ENCODE measurements at places on chromosomes 3 and 15.

DNA sequence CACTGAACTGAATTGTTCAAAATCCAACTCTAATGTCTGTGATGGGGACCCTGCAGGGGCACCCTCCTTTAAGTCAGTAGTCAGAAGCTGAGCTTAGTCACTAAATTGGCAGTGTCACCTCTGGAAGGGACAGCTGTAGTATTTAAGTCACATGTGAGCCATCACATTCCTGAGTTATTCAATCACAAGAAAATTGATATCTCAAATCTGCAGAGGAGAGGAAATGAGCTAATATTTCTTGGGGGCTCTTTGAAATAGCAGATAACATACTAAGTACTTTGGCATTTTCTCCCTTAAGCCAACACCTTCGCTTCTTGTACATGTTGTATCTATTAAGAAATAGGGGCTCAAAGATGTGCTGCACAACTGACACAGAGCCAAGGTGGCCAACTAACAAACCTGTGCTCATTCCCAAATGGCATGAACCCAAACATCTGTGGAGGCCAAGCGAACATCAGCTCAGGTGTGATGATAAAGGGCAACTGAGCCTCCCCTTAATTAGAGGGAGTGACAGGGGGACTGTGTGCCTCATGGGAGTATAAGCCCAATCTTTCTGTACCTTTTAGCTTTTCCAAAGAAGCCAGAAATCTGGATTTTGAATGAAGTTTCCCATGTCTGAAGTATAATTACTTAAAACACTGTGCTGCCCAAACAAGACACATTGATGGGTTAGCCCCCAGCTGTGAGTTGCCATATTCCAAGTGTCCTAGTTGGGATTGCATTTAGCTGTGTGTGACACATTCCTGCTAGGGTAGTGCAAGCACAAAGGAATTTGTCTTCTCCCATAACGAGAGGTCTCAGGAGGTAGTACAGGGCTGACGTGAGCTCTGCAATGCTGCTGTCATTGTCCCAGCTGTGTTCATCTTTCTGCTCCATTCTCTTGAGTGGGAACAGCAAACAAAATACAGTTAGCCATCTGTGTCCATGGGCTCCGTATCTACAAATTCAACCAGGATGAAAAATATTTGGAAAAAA lies 63.3 kb downstream of the ABHD5 start:
- DNase-seq: peak; percentile 55

DNA sequence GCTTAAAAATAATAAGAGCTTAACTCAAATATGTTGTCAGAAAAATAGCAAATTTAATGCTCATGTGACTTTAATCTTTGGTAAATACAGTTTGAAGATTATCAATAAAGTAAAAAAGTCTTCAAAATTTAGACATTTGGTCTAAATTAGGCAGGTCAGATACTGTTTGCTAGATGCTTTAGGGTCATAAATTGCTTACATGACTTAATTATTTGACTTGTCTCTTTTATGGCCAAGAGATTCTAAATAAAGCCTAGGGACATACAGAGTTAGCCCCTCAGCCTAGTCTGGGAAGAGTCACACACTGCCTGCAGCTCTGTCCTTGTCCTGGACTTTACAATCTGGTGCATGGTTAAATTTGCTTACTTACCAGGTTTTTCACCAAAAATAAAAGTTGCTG lies 198.3 kb upstream of the LRRFIP2 start:
- DNase-seq: no peak

DNA sequence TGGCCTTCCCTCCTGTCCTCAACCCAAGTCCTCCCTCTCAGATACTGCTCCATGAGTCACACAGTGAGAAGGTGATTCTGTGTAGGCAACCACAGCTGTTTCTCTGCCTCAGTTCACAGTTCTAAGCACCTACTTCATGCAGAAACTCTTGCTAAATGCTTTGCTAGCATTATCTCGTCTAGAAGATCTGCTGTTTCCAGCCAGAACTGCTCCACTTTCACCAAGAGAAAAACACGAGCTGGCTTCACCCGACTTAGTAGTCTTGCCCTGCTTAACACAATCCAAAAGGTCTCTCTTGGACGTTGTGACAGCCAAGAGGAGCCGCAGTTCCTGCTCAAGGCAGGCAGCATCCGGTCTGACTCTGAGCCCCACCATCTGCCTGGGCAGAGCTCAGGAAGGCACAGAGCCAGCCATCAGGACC lies 272.1 kb downstream of the UACA start:
- no peak for DNase-seq

DNA sequence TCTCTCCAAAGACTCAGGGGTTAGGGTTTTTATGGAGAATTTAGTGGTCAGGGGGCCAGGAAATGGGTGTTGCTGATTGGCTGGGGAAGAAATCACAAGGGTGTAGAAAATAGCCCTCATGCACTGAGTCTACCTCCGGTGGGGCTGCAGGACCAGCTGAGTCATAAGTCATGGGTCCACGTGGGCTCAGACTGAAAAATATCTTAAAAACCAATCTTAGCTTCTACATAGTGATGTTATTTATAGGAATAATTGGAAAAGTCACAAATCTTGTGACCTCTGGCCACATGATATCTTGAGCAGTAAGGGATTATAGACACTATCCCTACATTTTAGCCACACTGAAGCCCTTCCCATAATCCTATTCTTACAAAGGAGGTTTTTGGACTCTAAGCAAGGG lies 224.0 kb downstream of the DPH6 start:
- DNase-seq: no peak

DNA sequence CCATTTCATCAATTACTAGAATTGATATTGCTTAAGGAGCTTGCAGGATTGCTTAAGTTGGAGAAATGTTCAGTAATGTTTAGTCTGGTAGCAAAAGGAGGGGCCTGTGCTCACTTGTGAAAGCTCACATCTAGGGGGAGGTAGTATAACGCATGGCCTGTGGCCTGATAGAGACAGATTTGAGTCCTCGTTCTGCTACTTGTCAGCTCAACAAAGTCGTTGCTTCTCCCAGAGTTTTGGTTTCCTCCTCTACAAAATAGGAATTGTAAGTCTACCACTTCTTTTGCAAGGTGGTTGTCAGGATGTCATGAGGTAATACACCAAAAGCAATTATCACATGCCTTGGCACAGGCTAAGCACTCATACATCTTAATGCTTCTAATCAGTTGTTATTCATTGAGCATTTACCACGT lies 1.3 kb downstream of the ST3GAL6 start:
- no peak for DNase-seq

- DNase-seq: peak; percentile 18
Measured at GRCh38 chr15:33293713-33294334, 16.9 kb upstream of the RYR3 start.

GRCh38 chr3:135238871-135239614 lies 444.0 kb downstream of the EPHB1 start:
- DNase-seq: no peak

GRCh38 chr15:78360367-78360801 lies 20.2 kb downstream of the CRABP1 start:
- peak; percentile 31 for DNase-seq

DNA sequence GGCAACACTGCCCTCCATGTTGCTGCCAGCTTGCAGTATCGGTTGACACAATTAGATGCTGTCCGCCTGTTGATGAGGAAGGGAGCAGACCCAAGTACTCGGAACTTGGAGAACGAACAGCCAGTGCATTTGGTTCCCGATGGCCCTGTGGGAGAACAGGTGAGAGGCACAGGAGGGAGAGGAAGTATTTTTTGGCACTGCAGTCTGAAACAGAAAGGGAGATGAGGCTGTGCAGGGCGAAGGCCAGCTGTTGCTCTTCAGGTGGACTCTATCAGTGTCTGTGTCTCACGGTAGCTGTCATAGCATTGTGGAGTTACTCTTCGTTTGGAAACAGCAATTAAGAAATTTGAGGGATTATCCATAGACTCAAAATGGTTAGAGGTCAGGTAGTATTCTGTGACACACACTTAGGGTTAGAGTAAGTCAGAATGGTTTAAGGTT lies 8.0 kb downstream of the NFKBIZ start:
- DNase-seq: no peak

- DNase-seq: no peak
Measured at GRCh38 chr15:37574985-37575384, 359.5 kb upstream of the TMCO5A start.

DNA sequence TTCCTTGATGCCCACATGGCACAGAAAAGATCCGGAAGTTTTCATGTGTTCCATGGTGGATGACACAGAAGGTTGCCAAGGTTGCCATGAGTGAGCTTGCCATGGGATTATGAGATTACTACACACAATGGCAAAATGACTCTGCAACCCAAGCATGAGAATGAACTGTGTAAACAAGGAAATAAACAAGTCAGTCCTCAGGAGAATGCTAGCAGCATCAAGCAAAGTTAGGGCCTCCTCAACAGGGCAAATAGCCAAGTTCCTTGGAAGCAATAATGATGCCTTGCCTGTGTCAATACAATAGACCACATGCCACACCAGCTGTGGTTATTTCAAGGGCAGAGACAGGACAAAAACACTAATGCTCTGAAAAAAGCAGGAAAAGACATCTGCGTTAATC lies 41.8 kb downstream of the AQR start:
- no peak for DNase-seq

GRCh38 chr15:33126559-33127290 lies 67.8 kb downstream of the FMN1 start:
- peak; percentile 96 for DNase-seq

GRCh38 chr3:33089515-33089914 lies 7.4 kb downstream of the GLB1 start:
- no peak for DNase-seq

GRCh38 chr3:143482106-143483088 lies 362.8 kb downstream of the CHST2 start:
- peak; percentile 42 for DNase-seq

DNA sequence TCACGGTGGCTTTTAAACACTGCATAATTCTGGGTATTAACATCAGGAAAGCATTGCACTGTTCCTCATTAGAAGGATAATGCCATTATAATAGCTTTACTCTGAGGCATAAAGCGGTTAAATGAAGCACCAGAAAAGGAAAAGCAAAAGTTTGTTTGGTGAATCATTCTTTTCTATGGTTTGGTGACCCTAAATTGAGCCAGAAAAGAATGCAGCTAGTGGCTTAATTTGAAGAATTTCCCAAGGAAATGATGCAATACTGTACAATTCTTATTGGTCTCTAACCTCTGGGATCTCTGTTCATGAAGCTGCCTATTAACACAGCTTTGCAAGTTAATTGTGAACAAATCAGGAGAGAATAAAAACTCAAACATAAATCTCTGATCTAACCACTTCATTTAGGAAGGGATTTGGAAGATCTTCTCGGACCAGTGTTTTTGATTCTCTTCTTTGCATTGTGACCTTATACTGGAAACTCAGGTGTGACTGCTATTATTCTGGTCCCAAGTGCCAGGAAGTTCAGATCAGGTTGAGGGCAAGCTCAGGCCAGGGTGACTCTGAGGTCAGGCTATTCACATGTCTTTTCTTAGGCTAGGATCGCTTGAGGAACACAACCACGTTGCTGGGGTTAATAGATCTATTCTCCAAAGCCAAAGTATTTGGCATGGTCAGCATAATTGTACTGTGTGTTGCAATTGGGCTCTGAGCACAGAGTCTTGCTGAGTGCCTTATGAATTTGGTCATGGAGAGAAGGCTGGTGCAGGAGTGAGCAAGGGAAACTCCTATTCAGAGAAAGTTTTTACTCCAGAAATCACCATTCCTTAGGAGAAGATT lies 11.3 kb upstream of the DLG1 start:
- peak; percentile 97 for DNase-seq

- DNase-seq: no peak
Measured at GRCh38 chr15:68409736-68410370, 22.1 kb downstream of the ITGA11 start.

DNA sequence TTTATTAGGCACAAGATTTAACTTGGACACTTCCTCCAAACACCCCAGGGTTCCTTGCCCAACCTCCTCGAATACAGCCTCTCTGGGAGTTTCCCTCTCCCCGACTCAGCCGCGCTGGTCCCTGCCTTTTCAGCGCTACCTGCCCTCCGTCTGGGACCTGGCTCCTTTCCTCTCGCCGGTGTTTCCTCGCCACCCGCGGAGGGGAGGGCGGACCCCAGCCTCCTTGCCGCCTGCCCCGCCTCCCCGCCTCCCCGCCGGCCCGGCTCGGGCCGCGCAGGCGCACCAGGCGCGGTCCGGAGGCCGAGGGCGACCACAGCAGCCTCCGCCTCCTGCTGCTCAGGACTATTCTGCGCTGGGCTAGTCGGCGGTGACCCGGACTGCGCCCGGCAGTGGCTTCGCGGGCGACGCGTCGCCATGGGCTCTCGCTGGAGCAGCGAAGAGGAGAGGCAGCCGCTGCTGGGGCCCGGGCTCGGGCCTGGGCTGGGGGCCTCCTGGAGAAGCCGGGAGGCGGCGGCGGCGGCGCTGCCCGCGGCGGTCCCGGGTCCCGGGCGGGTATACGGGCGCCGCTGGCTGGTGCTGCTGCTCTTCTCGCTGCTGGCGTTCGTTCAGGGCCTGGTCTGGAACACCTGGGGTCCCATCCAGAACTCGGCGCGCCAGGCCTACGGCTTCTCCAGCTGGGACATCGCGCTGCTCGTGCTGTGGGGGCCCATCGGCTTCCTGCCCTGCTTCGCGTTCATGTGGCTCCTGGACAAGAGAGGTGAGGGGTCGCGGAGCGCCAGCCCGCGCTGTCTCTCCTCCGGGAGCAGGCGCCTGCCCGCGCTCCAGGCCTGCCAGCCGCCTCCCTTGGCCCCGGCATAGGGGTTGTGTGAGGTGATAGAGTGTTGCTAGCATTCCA lies at the start of gene SLC49A4:
SLC49A4 (plus strand) TSS at position 291 of the 895 bp plus-strand sequence; CDS start at position 415, 124 bp downstream.
- DNase-seq: peak; percentile 62
